ENCODE measurements at places on chromosomes 4 and X. TPM values are rescaled to one million over a fixed set of nuclear protein-coding genes. Genes with fewer than 3 reads are reported as not detected.

The TLR7 gene
- not detected for polyA plus RNA-seq

The ARHGAP6 gene
- 1.0 TPM for polyA plus RNA-seq

The NDST3 gene
- polyA plus RNA-seq = not detected

The TTC29 gene
- polyA plus RNA-seq = not detected

The GDPD2 gene
- not detected for polyA plus RNA-seq

The SOWAHD gene
- polyA plus RNA-seq = 0.39 TPM

The CT45A3 gene
- polyA plus RNA-seq = not detected

The SPANXN3 gene
- not detected for polyA plus RNA-seq

The TBC1D8B gene
- 9.1 TPM for polyA plus RNA-seq

The TMEM31 gene
- polyA plus RNA-seq = 0.43 TPM

The MAGEB2 gene
- not detected for polyA plus RNA-seq

The NUP54 gene
- polyA plus RNA-seq = 19.4 TPM

The USP26 gene
- not detected for polyA plus RNA-seq

The DDX60 gene
- polyA plus RNA-seq = 2.7 TPM

DNA sequence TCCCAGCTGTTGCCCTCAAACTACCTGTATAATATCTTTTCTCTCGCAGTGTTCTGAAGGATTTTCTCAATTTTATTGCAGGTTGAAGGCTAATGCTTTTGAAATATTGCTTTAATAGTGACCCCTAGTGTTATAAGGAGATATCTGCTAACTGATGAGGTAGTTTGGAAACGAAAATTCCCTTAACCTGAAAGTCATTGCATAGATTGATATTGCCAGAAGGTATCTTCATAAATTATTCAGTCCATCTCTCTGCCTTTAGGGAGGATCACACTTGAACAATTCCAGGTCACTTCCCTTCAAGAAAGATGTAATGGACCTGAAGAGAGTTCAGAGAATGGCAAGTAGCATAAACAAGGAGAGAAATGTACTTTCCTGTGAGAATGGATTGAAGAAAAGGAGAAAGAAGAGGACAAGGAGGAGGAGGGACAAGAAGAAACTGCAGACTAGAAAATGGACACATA, 44.1 kb downstream of the TIGD4 start:
- no peak for DNase-seq

DNA sequence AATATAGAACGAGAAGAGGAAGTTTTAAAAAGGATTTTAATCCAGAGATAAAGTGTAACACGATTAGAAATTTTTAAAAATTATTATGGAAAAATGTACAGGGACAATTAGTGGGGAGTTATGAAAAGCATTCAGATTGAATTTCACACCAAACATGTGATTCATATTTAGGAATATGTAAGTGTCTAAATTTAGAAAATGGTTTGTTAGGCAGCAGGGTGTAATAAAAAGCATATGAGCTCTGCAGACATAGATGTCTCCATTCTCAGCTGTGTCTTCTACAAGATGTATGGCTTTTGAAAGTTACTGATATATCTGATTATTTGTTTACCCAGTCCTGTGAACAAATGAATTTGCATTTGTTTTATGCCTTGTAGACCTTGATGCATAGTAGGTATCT, 638.9 kb upstream of the AGA start:
- DNase-seq = no peak

- DNase-seq = no peak
Observed at GRCh38 chr4:165394275-165394674, 15.5 kb downstream of the CPE start.

DNA sequence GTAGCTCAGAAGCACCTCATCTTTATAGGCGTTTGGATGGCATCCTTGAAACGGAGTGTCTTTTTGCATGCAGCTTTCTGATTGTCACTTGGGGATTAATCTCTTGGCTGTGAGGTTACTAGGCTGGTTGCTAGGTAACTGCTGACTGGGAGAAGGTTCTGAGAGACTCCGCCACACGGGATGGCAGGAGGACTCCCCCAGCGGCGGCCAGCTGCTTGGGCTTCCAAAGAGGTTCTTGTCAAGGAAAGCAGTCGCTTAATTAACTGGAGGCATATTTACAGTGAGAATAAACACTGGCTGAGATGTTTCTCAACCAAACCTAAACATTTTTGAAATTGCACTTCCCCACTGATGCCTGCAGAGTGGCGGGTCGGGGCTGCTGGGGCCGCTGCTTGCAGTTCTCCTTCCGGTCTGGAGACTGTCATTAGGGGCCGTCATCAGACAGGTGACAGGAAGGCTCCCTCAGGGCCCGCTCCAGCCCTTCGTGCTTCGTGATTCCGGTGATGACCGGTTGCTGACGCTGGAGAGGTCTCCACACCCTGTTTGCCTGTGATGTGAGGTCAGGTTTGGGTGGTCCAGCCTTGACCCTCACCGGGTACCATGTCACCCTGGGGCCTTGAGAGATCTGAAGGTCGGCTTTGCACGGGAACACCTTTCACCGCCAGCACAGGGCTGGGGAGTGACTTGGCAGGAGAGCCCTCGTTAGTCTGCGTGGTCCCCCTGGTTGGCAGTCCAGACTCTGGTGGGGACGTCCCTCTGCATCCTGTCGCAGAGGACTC, 9.1 kb downstream of the NSG1 start:
- no peak for DNase-seq

DNA sequence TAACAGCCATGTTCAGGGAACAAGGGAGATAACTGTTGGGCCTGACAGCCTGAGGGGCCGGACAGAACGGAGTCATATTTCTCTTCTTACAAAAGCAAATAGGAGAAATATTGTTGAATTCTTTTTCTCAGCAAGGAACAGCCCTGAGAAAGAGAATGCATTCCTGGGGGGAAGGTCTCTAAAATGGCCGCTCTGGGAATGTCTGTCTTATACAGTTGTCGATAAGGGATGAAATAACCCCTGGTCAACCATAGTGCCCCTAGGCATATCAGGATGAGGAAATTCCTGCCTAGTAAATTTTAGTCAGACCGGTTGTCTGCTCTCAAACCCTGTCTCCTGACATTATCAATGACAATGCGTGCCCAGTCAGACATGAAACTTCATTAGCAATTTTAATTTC, 1925.5 kb downstream of the PCDH7 start:
- no peak for DNase-seq

GRCh38 chrX:85698921-85699320, 319.5 kb upstream of the POF1B start:
- DNase-seq = no peak

DNA sequence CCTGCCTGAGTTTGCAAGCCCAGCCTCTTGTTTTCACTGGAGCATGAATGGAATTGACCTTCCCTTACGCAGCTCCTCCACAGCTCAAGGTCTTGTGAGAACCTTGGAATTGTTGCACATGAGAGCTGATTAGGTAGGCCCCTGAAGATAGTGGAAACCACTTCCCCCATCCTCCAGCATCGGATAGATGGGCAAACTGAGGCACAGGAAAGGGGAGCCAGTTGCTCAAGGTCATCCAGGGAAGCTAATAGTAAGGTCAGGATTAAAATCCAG, 27.2 kb downstream of the PJA1 start:
- no peak for DNase-seq

GRCh38 chr4:57051524-57051923, 58.7 kb downstream of the IGFBP7 start:
- DNase-seq = no peak

- DNase-seq = no peak
Observed at GRCh38 chr4:56206258-56206657, 181.0 kb downstream of the AASDH start.

DNA sequence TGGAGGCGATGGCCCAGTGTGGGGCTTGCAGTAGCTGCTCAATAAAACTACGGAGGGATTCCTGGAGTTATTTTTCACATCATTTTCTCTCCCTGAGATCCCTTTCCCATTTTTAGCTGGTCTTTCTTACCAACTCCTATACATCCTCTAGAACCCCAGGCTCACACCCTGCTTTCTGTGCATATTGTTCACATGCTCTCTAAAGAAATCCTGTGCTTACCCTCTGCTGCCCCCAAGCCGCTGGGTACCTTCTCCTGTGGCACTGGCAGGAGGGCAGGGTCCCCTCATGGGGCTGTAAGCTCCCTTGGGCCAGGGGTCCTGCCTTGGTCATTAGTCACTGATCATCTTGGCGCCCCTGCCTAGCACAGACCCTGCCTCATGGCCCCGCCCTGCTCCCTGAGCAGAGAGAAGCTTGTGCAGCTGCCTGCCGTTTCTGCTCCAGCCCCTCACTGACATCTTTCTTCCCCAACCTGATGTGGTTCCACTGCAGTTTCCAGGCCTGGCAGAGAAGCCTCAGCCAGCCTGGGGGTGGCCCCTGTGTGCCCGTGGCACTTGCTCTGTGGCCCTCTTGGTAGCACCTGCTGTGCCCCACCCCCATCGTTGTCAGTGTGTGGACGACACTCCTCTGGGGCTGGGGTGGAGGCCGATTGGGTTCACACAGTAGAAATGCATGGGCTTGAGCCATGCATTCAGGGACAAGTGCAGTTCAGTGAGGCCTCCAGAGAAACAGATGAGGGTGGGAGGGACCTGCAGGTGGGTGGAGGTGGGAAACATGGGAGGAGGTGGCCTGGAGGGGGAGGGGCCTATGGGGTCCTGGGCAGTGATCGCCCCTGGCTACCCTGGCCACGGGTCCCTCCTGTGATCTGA, 69.5 kb downstream of the WFS1 start:
- DNase-seq = no peak

- DNase-seq = no peak
Observed at GRCh38 chrX:120000490-120001246, 57.1 kb upstream of the NKAP start.

- no peak for DNase-seq
Observed at GRCh38 chr4:183139972-183140570, 41.0 kb downstream of the WWC2 start.

GRCh38 chr4:111798840-111799239, 346.4 kb upstream of the FAM241A start:
- no peak for DNase-seq

GRCh38 chrX:39140581-39140980, 339.3 kb downstream of the MID1IP1 start:
- DNase-seq = no peak

GRCh38 chr4:159983082-159983481, 880.2 kb downstream of the RAPGEF2 start:
- DNase-seq = no peak

DNA sequence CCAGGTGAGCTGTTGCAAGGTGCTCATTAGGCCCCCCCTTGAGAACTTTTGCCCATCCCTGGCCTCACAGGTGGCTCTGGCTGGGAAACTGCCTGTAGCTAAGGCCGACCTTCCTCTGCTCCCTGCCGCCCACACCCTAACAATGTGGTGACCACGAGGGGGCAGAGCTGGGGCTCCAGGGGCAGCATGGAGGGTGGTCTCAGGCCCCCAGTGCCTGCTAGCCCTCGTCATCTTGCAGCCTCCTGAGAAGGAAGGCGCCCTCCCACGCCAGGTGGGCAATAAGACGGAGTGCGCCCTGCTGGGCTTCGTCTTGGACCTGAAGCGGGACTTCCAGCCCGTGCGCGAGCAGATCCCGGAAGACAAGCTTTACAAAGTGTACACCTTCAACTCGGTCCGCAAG, 32.4 kb downstream of the ATP2B3 start:
- DNase-seq = no peak

- no peak for DNase-seq
Observed at GRCh38 chr4:163702736-163703135, 208.2 kb downstream of the TMA16 start.

DNA sequence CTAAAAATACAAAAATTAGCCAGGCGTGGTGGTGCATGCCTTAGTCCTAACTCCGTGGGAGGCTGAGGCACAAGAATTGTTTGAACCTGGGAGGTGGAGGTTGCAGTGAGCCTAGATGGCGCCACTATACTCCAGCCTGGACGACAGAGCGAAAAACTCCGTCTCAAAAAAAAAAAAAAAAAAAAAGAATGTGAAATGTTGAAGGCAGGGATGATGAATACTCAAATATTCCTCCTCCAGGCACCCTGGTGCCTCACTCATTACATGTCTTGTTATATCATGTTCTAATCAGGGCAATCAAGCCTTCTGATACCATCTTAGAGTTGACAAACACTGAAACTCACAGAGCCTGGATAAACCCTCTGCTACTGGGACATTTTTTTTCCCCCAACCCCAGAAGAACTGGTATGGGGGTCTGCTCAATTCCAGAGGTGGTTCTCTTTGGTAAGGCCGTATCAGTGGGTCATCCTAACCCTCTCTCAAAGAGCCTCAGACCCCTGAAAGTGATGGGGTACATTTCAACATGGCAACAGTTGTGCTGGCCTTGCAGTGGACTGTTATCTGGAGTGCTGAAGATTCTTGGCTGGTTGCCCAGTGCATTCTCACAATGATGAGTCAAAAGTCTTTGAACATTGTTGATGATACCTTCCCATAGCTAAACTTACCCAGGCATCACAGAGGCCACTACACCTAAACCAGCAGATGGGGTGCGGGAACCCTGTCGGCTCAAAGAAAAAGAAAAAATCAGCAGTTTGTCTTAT, 2.4 kb upstream of the SH3KBP1 start:
- DNase-seq = no peak

GRCh38 chr4:185392156-185392555, 3.6 kb downstream of the LRP2BP start:
- DNase-seq = no peak

GRCh38 chr4:6389142-6389825, 83.1 kb downstream of the PPP2R2C start:
- DNase-seq = no peak

GRCh38 chrX:154986826-154987575, 35.5 kb downstream of the F8 start:
- DNase-seq = no peak

GRCh38 chr4:86184216-86184900, 175.5 kb downstream of the MAPK10 start:
- no peak for DNase-seq

DNA sequence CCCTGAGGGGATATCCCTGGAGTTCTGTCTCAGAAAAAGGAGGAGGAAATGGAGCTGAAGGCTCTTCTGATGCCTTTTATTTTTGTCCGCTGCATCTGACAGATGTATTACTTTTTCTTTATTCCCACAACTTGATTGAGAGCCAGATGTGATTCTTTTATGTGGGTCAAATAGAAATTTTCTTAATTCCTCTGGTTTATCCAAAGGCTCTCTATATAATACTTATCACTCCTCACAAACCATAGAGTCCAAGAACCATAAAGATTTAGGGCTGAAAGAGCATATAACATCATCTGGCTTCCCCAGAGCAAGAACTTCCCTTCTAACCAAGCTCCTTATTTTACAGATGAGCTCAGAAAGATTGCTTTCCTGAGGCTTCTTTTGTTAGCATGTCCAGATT, 756.7 kb upstream of the FAM241A start:
- no peak for DNase-seq

- DNase-seq = no peak
Observed at GRCh38 chr4:121192480-121192879, 28.4 kb upstream of the TNIP3 start.

- DNase-seq = no peak
Observed at GRCh38 chr4:56259655-56260054, 127.6 kb downstream of the AASDH start.

DNA sequence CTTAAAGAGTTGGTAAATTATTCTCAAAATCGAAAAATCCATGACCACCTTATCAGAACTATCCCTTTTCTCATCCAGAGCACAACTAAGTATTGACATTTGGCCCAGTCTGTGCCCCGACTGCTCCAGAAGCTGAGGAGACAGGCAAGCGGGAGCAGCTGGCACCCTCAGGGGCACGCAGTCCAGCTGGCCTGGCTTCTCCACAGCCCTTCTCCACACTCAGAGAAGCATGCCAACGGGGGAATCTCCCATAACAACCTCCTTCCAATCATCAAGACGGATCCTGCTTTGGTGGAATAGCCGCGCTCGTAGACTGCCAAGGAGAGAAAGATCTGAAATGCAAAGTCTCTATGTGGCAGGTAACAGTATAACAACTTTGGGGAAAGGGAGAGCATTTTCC, 85.4 kb downstream of the AFAP1 start:
- no peak for DNase-seq

All from BJ (cell line).